ENCODE measurements at places on chromosomes 16 and 17.
A peak's percentile ranks its signal among the peaks of the same experiment; 100 is the strongest.

GRCh38 chr17:61239327-61239726 lies 160.3 kb upstream of the TBX2 start:
- DNase-seq: no peak

GRCh38 chr16:19835968-19836421 lies 48.7 kb downstream of the GPRC5B start:
- no peak for DNase-seq

DNA sequence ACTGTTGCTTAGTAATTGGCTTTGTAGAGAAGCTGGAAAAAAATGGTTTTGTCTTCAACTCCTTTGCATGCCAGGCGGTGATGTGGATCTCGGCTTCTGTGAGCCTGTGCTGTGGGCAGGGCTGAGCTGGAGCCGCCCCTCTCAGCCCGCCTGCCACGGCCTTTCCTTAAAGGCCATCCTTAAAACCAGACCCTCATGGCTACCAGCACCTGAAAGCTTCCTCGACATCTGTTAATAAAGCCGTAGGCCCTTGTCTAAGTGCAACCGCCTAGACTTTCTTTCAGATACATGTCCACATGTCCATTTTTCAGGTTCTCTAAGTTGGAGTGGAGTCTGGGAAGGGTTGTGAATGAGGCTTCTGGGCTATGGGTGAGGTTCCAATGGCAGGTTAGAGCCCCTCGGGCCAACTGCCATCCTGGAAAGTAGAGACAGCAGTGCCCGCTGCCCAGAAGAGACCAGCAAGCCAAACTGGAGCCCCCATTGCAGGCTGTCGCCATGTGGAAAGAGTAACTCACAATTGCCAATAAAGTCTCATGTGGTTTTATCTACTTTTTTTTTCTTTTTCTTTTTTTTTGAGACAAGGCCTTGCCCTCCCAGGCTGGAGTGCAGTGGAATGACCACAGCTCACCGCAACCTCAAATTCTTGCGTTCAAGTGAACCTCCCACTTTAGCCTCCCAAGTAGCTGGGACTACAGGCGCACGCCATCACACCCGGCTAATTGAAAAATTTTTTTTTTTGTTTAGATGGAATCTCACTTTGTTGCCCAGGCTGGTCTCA lies 6.2 kb upstream of the TMEM235 start:
- DNase-seq: no peak

DNA sequence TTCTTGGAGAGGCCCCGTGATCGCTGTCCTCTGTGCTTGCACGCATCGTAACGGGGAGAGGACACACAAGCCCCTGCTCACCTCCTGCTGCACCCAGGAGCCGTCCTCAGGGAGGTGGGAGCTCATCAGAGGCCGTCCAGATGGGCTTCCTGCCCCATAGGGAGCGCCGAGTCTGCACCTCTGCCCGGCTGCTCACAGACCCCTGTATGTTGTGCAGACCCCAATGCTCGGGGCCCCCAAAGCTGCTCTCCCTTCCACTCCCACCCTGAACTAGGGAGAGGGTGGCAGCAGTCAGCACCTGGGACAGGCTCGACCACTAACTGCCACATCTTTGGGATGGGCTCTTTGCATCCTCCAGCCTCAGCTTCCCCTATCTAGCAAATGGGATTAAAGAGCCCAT lies 4.4 kb upstream of the ZNF469 start:
- no peak for DNase-seq

DNA sequence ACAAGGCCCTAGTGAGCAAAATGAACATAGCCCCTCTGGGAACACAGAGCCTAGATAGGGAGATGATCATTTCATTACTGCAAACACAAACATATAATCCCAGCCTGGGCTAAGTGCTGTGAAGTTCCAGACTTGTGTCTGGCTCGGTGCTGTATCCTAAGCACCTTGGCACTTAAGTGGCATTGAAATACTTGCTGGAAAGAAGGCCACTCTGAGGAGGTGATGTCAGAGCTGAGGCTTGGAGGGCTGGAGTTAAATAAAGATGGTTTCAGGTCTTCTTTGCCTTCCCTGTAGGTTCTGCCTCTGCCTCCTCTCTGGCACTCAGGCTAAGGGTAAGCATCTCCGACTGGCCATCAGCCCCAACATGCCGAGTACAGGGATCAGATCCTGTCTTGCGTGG lies 2.4 kb upstream of the CACNA1G start:
- no peak for DNase-seq

DNA sequence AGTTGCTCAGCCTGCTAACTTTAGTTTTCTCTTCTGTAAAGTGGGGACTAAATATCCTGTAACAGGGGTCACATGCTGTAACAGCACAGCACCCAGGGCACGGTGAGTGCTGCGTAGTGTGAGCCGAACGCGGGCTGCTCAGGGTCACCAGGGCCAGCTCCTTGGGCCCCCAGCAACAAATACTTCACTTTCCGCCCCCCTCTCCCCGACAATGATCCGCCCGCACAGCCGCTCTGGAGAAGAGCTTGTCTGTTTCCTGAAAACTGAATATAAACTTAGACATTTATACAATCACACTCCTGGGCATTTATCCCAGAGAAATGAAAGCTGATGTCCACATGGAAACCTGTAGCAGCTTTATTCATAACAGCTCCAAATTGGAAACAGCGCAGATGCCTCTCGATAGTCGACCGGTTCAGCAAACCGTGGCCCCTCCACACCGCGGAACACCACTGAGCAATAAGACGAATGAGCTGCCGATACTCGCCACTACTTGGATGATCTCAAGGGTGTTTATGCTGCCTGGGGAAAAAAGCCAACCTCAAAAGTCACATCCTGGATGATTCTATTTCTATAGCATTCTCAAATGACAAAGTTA lies 267.2 kb downstream of the PARN start:
- DNase-seq: no peak

GRCh38 chr16:49491106-49491670 lies 117.6 kb downstream of the C16orf78 start:
- no peak for DNase-seq

DNA sequence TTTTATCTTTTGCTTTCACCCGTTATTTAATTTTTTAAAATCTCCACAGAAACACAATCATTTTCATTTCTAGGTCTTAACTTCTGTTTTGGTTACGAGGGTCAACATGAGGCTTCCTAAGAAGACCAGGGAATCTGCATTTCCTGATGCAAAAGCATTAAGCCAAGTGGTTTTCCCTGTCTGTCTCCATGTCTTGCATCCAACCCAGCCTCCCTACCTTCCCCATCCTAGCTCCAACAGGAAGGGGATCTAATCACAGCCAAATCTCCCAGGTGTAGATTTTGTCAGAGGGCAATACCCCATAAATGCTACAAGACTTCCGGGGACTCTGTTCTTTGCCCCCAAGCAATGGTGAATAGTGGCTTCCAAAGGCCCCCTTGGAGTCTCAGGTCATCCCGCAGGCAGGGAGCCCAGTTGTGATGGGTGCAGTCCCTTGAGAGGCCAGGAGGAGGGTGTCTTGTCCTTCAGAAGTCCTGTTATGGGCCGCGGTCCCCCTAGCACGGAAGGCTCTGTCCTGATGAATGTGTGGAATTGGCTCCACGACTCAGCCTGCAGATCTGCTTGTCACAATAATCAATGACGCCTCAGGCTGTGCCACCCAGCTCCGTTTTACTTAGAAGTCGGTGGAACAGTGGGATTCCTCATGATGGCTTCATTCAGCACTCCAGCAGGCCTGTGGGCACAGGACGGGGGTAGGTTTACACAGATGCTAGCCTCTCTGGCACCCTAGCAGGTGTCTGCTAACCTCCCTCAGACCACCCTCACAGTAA lies 141.1 kb downstream of the RGS9 start:
- peak; percentile 16 for DNase-seq

- peak; percentile 83 for DNase-seq
These were observed at the start of gene SDR42E2 for GRCh38 chr16:22161999-22162655. Gene SDR42E2 (plus strand): TSS chr16:22162506. CDS start chr16:22165583, 3,077 bp downstream.

- no peak for DNase-seq
These were observed 30.4 kb downstream of the RAI1 start for GRCh38 chr17:17711641-17712162.

GRCh38 chr17:65102788-65103187 lies 34.4 kb upstream of the RGS9 start:
- DNase-seq: no peak

- no peak for DNase-seq
These were observed 59.6 kb downstream of the TANGO6 start for GRCh38 chr16:68902969-68903345.

DNA sequence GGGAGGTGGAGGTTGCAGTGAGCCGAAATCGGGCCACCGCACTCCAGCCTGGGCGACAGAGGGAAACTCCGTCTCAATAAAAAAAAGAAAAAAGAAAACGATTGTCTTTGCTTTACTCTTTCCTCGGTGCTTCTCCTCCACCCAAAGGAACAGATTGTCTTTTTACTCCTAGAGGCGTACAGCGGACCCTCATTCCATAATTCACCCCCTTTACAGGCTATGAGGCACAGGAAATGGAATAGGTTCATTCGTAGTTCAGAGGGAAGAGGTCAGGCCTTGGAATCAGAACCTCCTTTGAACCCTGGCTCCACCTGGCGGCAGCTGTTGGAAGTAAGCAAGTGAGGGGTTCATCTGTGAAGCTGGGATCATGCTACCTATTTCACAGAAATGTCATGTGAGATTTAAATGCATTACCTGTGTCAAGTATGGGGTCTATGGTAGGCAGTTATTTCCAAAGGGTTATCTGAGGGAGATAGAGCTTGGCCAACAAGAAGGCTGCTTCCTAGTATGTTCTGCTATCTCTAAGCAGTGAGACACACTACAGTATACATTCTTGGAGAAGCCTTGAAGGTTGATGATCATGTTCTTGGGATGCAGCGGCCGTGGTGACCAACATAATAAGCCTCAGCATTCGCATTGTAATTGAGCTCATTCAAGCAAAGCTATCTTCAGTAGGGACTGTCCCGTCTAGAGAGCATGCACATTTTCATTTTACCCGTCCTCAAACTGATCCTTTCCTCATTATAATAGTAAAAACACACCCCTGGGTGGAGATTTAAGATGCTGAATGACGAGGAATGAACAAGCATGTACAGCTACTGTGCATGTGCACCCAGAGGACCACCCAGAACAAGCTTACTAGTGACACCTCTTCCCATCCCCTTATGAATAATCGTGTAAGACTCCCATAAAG lies 18.7 kb upstream of the ZNF689 start:
- peak; percentile 79 for DNase-seq

DNA sequence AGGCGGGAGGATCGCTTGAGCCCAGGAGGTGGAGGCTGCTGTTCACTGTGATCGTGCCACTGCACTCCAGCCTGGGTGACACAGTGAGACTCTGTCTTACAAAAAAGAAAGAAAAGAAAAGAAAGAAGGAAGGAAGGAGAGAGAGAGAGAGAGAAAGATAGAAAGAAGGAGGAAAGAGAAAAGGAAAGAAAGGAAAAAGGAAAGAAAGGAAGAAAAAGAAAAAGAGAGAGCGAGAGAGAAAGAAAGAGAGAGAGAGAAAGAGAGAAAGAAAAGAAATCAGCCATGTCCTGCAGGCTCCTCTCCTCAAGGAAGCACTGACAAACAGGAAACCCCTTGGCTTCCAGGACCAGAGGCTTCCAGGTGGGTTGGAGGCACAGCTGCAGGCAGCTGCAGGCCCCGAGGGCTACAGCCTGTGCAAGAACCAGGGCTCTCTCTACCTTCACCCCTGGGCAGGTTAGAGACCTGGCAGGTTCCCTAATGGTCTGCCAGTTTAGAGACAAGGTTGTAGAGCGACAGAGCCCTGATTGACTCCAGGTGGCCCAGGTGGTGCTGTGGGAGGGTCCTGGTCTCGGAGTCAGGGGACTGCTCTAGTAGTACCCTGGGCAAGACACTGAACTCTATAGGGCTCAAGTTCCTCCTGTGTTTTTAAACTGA lies 53.8 kb downstream of the PECAM1 start:
- no peak for DNase-seq

DNA sequence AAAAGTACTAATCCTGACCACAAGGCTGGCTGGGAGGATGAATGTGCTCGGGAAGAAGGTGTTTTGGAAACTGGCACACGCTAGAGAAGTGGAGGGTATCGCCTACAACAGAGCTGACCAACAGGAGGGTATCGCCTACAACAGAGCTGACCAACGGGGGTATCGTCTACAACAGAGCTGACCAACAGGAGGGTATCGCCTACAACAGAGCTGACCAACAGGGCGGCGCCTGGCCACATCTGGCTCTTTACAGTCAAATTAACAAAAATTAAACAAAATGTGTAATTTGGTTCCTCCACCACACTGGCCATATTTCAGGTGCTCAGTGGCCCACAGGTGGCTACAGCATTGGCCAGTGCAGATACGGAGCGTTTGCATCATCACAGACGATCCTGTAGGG lies 153.5 kb downstream of the CMIP start:
- no peak for DNase-seq

GRCh38 chr16:17433577-17434451 lies 36.9 kb downstream of the XYLT1 start:
- DNase-seq: no peak

- DNase-seq: no peak
These were observed 95.2 kb upstream of the SMIM36 start for GRCh38 chr17:55606488-55606815.

- no peak for DNase-seq
These were observed 12.1 kb downstream of the TEKT5 start for GRCh38 chr16:10682604-10683003.

- DNase-seq: no peak
These were observed 22.5 kb upstream of the DYNLL2 start for GRCh38 chr17:58060596-58061191.

DNA sequence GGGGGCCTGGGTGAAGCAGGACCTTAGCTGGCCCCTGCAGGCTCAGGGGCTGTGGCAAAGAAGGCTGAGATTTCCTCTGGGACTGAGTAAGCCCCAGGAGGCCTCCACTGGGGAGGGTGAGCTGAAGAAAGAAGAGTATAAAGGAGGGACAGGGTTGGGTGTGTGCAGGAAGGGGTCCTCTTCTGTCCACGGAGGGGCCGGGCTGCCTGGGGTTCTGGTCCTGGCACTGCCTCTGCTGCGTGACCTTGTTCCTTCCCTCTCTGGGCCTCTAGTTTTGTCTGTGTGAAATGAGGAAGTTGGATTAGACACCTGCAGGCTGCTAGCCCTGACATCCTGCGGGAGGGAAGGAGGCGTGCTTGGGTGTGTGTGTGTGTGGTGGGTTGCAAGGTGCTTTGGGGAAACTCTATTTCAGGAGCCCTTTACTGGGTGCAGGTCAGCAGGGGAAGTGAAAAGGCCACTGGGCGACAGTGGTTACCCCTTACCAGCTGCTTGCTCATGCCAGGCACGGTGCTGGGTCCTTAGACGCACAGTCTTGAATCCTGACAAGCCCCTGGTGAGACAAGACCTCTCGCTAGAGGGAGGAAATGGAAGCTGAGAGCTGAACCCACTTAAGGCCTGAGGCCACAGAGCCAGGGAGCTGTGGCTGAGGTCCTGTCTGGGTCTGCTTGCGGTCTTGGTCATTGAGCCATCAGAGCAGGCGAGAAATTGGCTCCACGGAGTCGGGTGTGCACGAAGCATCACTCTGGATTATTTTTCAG lies 60.7 kb downstream of the OR1D5 start:
- DNase-seq: peak; percentile 75
